ENCODE measurements at places on chromosomes 16 and 17.
A peak's percentile ranks its signal among the peaks of the same experiment; 100 is the strongest.

- DNase-seq: no peak
Observed at GRCh38 chr16:3999479-4000325, 116.5 kb downstream of the ADCY9 start.

GRCh38 chr16:58843675-58844074 lies 109.6 kb upstream of the GOT2 start:
- peak; percentile 33 for DNase-seq

- no peak for DNase-seq
Observed at GRCh38 chr16:47687694-47688093, 226.6 kb downstream of the PHKB start.

DNA sequence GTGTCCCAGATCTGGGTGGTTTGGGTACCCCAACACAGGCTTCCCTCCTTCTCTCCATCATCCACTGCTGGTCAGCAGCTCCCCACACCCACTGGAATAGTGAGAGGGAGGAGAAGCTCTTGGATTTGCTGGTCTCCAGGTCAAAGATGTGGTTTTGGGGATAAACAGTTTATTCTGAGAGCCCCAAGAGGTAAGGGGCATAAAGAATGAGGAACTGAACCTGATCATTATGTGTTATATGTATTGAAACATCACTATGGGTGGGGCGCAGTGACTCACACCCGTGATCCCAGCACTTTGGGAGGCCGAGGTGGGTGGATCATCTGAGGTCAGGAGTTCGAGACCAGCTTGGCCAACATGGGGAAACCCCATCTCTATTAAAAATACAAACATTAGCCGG lies 3.9 kb downstream of the DPEP2 start:
- no peak for DNase-seq

Measured in NCI-H526 (cell line).